Esophagus squamous epithelium (tissue), 5 donors: ENCODE measurements at places on chromosomes 3 and 15. TPM values are rescaled to one million over a fixed set of nuclear protein-coding genes. Genes with fewer than 3 reads are reported as not detected.

ROPN1 gene
- not detected for total RNA-seq

VGLL3 gene
- 19.8 TPM for total RNA-seq

DNA sequence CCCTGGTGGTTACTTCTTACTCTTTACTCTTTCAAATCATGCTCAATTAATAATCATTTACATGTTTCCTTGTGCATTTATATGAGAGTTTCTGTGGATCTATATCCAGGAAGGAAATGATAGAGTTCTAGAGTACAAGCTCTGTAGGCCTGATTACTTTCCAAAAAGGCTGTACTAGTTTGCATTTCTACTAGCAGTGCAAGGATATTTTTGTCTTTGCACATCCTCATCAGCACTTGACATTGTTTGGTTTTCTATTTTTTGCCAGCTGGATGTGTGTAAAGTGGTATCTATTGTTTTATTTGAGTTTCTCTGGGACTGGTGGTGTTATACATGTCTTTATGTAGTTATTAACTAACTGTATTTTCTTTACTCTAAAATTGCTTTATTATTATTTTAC is 19.6 kb upstream of the SLC7A14 start:
- no peak overlapping the region for H3K27ac ChIP-seq
- no peaks in the 10 kb centered on the region for H3K27me3 ChIP-seq
- H3K4me3 ChIP-seq = no peak overlapping the region
- H3K4me1 ChIP-seq = no peaks in the 10 kb centered on the region
- no peaks in the 10 kb centered on the region for H3K36me3 ChIP-seq
- no peak for DNase-seq

DNA sequence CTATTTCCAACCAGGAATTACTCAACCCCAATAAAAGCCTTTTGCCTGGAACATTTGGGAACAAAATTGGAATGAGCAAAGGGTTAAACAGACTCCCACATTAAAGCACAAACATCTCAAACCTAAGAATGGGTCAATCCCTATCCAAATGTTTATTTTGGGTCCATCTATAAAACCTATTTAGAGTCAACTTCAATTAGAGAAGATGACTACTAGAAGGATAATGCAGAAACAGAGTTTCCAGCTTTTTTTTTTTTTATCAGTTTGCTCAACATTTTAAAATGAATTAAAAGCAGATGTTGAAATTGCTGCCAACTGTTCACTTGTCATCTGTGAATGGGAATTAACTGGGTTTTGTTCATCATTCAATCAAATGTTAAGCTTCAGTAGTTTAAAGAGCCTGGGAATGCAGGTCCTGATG is 4.1 kb upstream of the TBC1D23 start:
- H3K27ac ChIP-seq = peak overlapping the region; percentile 14
- H3K4me3 ChIP-seq = no peak overlapping the region
- peaks cover 12% of the 10 kb centered on the region for H3K4me1 ChIP-seq
- no peaks in the 10 kb centered on the region for H3K27me3 ChIP-seq
- DNase-seq = no peak

GRCh38 chr3:65666448-65667091 is 372.1 kb downstream of the MAGI1 start:
- H3K27me3 ChIP-seq = no peaks in the 10 kb centered on the region
- H3K27ac ChIP-seq = no peak overlapping the region
- H3K4me1 ChIP-seq = no peaks in the 10 kb centered on the region
- no peak overlapping the region for H3K4me3 ChIP-seq
- DNase-seq = no peak

- H3K36me3 ChIP-seq = no peaks in the 10 kb centered on the region
- no peaks in the 10 kb centered on the region for H3K4me1 ChIP-seq
- no peak overlapping the region for H3K27ac ChIP-seq
- no peak for DNase-seq
These were observed 17.0 kb downstream of the PIK3CB start for GRCh38 chr3:138817695-138818094.

- H3K27me3 ChIP-seq = no peaks in the 10 kb centered on the region
- no peak for DNase-seq
These were observed 136.5 kb downstream of the CPNE4 start for GRCh38 chr3:131898346-131898745.

DNA sequence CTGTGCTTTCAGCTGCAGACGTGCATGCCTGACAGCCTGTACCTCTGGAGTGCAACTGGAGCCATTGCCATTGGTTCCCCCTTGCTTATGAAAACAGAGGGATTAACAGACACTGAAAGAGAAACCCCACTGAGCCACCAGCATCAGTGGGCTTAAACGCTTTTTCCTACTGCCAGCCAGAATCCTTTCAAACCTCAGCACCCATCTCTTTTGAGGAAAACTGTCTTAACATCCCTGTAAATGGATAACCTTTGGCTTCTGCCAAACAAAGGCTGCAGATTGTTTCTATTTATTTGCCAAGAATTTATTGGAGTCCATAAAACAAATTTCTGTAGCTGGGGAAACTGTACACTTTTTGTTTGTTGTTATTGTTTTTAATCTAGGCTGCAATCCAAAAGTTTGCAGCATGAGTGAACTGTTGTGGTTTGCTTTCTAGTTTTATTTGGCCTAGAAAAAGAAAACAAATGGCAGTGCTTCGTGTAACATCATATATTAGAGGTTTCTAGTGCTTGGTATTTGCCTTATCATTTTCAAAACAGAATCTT is 369.2 kb upstream of the IL12A start:
- no peaks in the 10 kb centered on the region for H3K36me3 ChIP-seq
- no peak for DNase-seq

PEX5L gene
- not detected for total RNA-seq

GRCh38 chr3:133979553-133979952 is 50.2 kb downstream of the SLCO2A1 start:
- H3K4me1 ChIP-seq = peaks cover 5% of the 10 kb centered on the region
- H3K4me3 ChIP-seq = no peak overlapping the region
- H3K27me3 ChIP-seq = no peaks in the 10 kb centered on the region
- no peak for DNase-seq

DNA sequence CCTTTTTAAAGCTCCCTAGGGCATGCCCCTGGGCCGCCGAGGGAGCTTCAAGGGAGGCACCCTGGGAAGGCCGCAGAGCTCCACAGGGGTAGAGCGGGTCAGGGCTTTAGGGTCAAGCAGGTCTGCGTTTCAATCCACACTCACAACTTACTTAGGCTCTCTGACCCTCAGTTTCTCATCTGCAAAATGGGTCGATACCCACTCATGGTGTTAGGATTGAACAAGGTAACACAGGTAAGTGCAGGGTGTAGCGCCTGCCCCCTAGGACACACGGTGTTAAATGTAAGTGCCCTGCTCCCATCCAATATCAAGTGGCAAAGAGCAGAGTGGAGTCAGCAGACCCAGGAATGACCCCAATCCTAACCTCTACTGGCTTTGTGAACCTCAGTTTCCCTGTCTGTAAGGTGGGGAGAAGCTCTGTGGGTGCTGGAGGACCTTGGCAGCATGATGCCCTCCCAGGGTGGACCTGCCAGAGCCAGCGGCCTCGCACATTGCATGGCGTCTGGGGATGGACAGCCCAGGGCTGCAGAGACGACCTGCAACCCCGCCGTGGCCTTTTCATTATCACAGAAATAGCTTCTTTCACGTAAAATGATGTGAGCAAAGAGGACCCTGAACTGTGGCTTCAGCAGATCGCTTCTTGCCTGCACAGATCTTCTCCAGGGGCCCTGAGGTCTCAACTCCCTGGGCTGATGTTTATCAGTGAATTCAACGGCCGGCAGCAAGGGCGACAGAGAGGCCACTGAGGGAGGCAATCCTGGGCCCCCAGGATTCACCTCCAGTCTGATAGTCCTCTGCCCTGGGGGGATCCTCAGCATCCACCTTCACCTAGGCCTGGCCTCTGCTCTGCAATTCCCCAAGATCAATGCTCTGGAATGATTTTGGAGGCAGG is 138.5 kb downstream of the CHSY1 start:
- H3K4me1 ChIP-seq = peaks cover 25% of the 10 kb centered on the region
- H3K36me3 ChIP-seq = no peaks in the 10 kb centered on the region
- no peak for DNase-seq

DNA sequence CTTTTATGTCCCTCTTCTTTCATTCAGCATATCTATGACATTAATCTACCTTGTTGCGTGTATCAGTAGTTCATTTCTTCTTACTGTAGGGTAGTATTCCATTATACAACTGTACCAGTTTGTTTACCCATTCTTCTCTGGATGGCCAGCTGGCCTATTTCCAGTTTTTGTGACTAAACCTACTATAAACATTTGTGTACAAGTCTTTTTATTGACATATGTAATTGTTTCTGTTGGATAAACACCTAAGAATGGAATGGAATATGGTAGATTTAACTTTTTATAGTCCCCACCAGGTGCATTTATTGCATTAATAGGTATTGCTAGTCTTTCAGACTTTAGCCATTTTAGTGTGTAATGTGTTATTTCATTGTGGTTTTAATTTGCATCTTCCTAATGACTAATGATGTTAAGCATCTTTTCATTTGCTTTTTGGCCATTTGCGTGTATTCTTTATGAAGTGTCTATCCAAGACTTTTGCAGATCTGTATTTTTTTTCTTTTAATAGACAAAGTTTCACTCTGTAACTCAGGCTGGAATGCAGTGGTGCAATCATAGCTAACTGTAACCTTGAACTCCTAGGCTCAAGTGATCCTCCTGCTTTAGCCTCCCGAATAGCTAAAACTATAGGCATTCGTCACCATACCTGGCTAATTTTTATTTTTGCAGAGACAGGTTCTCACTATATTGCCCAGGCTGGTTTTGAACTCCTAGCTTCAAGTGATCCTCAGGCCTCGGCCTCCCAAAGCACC is 41.9 kb upstream of the XRN1 start:
- H3K4me1 ChIP-seq = no peaks in the 10 kb centered on the region
- no peak for DNase-seq
- H3K27ac ChIP-seq = no peak overlapping the region
- H3K36me3 ChIP-seq = peaks cover 6% of the 10 kb centered on the region
- H3K4me3 ChIP-seq = no peak overlapping the region

DNA sequence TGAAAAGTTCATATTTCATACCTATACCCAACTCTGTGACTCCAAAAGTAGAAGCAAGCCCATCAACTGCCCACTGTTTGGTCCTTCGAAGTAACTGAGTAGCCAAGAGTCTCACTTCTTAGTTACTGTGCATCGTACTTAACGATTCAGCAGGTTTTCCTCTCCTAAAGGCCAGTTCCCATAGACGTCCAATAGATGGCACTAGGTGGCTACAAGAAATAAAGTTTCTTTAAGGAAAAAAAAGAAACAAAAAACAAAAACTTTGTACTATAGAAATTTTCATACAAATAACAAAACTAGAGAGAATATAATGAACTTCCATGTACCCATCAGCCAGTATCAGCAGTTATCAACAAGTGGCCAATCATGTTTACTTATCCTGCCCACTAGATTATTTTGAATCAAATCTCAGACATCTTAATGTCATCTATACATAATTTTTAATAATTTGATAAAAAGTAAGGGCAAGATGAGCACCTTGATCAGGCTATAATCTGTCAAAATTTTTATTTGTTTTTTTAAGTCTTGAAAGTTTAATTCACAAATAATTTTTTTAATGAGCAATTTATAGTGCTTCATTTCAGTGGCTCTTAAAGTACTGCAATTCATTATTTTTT is 63.8 kb upstream of the ACP3 start:
- DNase-seq = no peak
- no peak overlapping the region for H3K4me3 ChIP-seq
- H3K27ac ChIP-seq = no peak overlapping the region
- H3K27me3 ChIP-seq = peaks cover 7% of the 10 kb centered on the region
- peaks cover 9% of the 10 kb centered on the region for H3K4me1 ChIP-seq
- no peaks in the 10 kb centered on the region for H3K36me3 ChIP-seq

- no peaks in the 10 kb centered on the region for H3K27me3 ChIP-seq
- no peaks in the 10 kb centered on the region for H3K4me1 ChIP-seq
These were observed 48.9 kb upstream of the RBP1 start for GRCh38 chr3:139588450-139588849.

DNA sequence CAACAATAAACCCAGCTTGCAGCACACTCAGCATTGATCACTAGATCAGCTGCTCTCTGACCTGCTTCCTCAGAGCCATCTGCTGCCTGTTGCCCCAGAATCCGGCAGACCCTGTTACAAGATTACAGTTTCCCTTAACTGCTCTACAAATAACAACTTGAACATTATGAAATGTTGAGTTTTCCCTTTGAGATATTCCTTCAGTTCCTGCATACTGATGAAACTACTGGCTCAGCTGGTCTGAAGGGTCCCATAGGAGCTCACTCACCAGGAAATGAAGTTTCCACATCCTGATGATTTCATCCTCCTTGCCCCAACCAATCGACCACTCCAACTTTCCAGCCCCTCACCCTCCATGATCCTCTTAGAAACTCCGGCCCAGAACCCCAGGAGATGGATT is 281.9 kb downstream of the OCA2 start:
- no peaks in the 10 kb centered on the region for H3K27me3 ChIP-seq
- H3K36me3 ChIP-seq = no peaks in the 10 kb centered on the region
- no peaks in the 10 kb centered on the region for H3K4me1 ChIP-seq
- H3K4me3 ChIP-seq = no peak overlapping the region
- no peak for DNase-seq

DNA sequence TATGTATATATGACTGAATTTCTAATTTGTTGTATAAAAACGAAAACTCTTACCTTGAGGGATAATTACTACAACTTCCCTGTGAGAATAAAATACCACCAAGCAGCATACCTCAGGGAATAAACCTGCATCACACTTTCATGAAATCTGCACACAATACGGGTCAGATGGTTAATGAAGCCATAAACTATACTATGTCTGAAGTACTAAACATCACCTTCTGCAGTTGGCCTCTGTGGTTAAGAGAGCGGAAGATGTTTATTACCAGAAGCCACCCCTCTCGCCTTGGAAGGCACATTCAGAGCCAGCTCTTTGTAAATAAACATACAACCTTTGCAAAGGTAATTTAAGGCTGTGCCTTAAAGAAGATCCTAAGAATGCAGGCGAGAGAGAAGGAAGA is 462.1 kb upstream of the NR2F2 start:
- DNase-seq = no peak
- no peak overlapping the region for H3K4me3 ChIP-seq
- H3K27me3 ChIP-seq = no peaks in the 10 kb centered on the region
- no peaks in the 10 kb centered on the region for H3K36me3 ChIP-seq

DNA sequence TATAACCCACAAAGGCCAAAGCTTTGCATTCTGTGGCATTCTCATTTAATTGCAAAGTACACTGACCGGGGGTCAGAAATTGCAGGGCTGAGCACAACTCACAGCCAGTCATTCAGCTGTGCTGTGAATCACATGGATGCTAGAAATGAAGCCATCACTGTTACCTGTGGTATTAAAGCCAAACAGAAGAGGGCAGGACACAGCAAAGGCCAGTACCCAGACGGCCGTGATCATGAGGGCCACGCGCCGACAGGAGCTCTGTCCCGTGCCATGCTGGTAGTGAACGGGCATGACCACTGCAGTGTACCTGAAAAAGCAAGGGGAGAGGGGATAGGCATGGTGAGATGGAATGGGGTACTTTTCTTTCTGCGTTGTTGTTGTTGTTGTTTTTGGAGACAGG is 31.6 kb downstream of the DRD3 start:
- H3K27me3 ChIP-seq = no peaks in the 10 kb centered on the region
- no peak overlapping the region for H3K4me3 ChIP-seq
- DNase-seq = no peak
- peaks cover 2% of the 10 kb centered on the region for H3K4me1 ChIP-seq
- no peaks in the 10 kb centered on the region for H3K36me3 ChIP-seq

- H3K36me3 ChIP-seq = no peaks in the 10 kb centered on the region
- no peak overlapping the region for H3K4me3 ChIP-seq
- no peak overlapping the region for H3K27ac ChIP-seq
These were observed 5.3 kb downstream of the ZNF501 start for GRCh38 chr3:44734646-44735168.
